Iris pigment epithelial cell (primary cell): ENCODE measurements at places on chromosomes 4 and X.

DNA sequence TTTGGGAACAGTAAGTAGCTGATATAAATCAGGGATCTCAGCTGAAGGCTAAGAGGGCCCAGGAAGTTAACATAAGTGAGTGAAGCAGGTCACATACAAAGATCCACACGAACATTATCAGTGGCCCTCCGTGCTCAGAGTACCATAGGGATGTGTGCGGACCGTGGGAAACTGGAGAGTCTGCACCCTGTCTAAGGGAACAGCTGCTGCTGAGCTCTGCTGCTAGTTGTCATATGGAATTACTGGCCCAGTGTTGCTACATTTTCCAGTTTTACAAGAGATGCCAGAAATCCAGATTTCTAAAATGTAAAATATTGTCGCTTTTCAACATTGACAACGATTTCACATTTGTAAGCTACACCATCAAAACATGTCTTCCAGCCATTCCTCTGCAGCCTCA, 90.5 kb downstream of the RTL5 start:
- no peak for DNase-seq

GRCh38 chr4:159212675-159213293, 109.9 kb downstream of the RAPGEF2 start:
- DNase-seq, result no peak

DNA sequence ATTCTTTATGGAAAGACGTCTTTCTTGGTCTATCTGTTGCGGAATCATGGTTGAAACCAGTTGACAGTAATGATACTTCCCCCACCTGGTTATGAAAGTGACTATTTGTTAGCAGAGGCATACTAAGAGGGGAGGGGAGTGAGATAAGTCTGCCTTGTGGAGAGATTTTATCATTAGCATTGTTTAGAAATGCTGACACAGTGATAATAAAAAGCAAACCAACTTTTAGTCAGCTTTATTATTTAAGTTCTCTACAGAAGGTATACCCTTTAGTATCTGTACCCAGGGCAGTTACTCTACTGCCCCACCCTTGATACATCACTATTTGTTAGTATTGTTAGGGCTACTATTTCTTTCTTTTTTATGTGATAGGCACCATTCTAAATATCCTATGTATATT, 26.9 kb upstream of the IL1RAPL2 start:
- DNase-seq, result no peak

GRCh38 chr4:172680691-172681090, 487.9 kb upstream of the GALNT7 start:
- DNase-seq, result peak; percentile 10

DNA sequence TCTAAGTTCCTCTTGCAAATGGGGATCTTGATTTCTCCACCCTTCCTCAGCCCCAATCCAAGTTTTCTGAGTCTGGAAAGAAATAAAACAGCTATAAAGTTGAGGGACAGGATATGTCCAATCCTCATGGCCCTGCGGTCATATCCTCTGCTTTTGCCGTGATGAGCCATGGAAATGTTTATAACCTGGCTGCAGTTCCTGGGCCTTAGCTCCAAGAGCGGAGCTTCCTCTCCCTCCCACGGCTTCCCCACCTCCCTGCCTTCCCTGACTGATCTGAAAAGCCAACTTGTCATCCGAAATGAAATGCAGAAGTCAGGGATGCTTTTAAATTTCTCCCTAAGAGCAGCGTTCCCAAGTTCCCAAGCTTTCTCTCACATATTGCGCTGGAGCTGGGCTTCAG, 221.5 kb upstream of the SFRP2 start:
- DNase-seq, result no peak

DNA sequence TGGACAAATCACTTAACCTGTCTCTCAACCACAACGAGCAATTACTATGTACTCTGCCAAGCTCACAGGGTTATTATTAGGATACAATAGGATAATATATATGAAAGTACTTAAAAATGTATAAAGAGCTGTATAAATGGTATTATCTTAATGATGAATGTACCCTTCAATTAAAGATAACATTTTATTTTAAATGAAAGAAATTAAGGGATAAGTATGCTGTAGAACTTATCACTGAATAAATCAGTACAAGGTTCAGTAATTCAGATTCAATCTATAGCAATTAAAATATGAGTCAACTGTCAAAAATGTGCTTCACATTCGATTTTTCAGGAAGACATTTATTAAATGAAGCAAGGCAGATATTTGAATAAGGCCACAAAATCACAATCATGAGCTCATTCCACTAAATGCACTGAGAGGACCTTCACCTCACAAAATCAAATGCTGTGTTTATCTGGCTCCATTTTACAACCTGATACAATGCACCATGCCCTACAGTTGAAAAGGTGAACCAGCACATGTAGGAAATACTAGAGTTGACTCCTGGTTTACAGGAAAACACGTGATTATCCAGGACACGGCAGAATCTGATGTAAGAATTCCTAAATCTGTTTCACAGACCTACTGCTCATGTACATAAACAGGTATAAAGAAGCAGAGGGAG, 4.4 kb downstream of the LRCH2 start:
- DNase-seq, result no peak

- DNase-seq, result no peak
Measured at GRCh38 chr4:100754751-100755150, 236.9 kb upstream of the EMCN start.

DNA sequence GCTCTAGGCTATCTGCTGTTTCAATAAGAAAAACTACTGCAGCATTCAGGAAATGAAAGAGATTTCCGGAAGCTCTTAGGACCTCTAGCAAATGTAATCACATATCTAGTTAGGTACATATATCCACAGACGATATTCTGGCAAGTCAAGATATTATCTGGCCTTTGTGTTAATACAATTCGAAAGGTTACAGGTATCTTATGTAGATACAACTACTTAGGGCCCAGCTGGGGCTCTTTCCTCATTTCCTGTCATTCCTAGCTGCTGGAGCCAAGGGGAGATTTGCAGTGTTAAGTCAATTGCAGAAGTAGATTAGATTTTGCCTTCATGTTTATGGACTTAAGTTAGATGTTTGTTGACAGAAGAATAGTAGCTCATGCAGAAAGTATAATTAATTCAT, 299.5 kb downstream of the ARHGAP24 start:
- no peak for DNase-seq

GRCh38 chr4:38360201-38360600, 303.8 kb upstream of the KLF3 start:
- DNase-seq, result no peak

GRCh38 chrX:124010157-124010556, 48.7 kb downstream of the STAG2 start:
- no peak for DNase-seq

DNA sequence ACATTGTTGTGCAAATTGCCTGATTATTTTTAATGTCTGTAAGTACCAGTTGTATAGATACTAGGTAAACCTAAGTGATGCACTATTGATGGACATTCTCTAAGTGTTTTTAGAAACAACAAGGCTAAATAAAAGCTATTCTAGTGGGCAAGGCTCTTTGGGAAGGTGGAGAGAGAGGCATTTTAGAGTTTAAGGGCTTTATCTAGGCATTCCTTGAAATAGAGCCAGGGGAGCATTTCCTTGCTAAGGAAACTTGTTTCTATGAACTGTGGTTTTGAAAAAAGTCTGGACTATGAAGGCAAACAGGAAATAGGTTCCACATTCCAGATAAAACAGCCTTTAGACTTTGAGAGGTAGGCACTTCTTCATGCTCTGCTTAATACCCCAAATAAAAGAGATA, 23.8 kb downstream of the BMX start:
- peak; percentile 47 for DNase-seq

DNA sequence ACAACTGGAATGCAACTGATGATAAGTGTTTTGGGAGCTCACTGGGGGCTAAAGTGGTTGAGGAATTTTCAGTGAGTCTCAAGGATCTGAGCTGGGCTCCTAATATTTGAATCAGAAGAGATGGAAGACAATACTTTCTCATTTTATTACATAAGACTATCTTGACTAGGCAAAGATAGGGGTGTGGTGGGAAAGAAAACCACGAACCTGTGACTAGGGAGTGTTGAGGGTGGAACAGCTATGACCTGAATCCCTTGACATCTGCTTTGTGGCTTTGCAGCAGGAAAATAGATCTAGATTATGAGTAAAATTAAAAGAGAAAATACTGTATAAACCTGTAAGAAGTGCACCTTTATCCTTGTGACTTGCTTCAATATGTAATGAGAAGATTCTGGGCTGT, 295.1 kb upstream of the TEX13A start:
- peak; percentile 27 for DNase-seq

GRCh38 chr4:96916711-96917110, 1076.8 kb downstream of the PDHA2 start:
- DNase-seq, result no peak

- DNase-seq, result no peak
Measured at GRCh38 chr4:38829237-38829636, 24.6 kb upstream of the TLR1 start.

DNA sequence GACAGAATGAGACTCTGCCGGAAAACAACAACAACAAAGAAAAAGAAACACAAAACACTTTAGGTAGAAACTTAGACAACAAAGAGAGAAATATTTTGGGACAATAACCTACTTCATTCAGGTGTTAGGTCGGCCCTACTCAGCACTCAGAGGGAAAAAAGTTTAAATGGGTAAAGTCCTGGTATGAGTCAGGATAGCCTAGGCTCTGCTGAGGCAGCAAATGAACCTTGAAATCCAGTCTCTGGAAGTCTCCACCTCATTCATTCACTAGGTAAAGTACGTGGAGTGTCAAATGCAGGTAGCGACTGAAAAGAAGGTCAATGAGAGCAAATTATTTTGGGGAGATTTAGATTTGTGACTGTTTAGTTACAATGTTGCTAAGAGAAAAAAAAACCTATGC, 127.4 kb downstream of the FHDC1 start:
- DNase-seq, result no peak

DNA sequence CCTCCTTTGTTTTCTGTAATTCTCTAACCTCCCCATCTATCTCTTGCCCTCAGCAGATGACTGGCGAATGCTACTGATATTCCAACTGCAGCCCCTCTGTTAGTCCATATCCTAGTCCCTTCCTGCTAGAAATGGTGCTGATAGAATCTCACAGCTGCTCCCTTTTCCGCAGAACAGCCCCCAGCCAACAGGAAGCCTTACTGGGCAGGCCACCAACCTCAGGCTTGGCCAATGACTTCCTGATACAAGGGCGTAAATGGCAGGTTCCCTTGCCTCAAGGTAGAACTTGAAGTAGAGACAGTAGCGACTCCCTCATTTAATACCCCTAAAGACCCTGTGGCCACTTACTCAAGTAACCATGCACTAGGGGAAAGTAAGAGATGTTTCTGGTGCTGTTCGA, 26.7 kb upstream of the SLC2A9 start:
- no peak for DNase-seq
